ENCODE measurements at places on chromosomes 1 and 21.

DNA sequence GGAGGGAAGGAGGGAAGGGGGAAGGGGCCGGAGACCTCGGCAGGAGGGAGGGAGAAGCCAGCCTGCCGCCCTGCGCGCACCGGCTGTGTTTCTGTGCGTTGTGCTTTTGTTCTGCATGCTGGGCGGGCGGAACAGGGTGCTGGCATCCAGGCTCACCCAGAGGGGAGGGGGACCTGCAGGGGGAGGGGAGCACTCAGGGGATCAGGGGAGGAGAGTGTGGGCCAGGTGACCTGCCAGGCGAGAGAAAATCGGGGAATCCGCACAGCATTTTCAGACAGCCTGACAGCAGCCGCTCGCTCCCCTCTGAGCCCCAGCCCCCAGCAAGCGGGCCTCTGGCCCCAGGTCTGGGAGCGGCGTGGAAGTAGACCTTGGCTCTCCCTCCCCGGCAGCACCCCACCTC is 54.7 kb downstream of the RIPK4 start:
- no peak overlapping the region for H3K4me3 ChIP-seq
- H3K4me1 ChIP-seq: no peaks in the 10 kb centered on the region
- peaks cover 41% of the 10 kb centered on the region for H3K27me3 ChIP-seq
- no peaks in the 10 kb centered on the region for H3K36me3 ChIP-seq
- H3K27ac ChIP-seq: no peak overlapping the region

DNA sequence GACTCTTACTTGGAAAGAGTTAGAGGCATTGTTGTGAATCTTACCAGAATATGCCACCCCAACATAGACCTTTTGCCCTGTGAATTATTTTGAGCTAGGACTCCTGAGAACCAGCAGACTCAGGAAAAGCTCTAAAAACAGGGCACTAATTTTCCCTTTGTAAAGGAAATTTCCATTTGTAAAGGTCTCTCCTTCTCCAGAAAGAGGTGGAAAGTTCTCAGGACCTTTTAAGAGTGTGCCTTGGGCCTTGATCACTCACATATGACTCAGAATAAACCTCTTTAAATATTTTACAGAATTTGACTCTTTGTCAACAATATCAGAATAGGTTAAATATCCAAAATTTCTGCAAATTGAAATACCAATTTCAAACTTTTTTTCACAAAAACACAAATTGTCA is 721.8 kb upstream of the NCAM2 start:
- H3K36me3 ChIP-seq: no peaks in the 10 kb centered on the region
- no peak overlapping the region for H3K27ac ChIP-seq
- DNase-seq: no peak

- no peak for DNase-seq
- H3K4me1 ChIP-seq: peaks cover 26% of the 10 kb centered on the region
- H3K4me3 ChIP-seq: no peak overlapping the region
- no peaks in the 10 kb centered on the region for H3K27me3 ChIP-seq
Measured at GRCh38 chr1:202282025-202282371, 59.7 kb downstream of the UBE2T start.

DNA sequence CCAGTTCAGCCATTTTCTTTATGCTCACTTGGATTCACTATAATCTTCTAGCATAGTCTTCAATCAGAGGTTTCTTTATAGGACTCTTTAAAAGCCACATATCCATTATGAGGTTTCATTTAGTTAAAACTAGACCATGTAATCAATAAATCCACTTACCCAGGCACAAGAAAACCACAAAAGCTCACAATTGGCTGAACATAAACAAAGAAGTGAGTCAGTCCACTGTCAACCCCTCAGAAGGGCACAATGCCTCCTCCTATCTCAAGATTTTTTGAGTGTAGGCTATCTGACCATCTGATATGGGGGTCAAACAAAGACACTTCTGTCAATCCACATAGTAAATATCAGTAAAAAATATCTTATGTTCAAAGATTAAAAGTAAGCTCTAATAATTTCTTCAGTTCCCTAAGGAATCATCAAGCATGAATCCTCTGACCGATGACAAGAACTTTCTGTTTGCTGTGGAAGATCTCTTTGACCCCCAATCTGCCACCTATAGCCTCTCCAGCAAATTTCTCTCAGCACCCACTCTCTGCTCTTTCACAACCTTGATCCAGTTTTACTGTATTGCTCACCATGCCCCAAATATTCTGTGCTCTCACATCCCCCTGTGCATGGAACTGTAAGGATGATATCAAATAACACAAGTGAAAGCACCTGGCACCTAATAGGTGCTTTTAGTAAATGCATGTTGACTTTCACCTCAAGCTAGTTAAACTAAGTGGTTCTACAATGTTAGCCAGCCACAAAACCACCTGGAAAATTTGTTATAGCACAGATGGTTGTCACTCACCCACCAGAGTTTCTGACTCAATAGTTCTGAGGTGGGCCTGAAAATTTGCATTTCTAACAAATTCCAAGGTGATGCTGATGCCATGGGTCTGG is 16.7 kb downstream of the RAB3B start:
- no peaks in the 10 kb centered on the region for H3K4me1 ChIP-seq
- no peak overlapping the region for H3K4me3 ChIP-seq
- H3K27ac ChIP-seq: no peak overlapping the region
- H3K36me3 ChIP-seq: no peaks in the 10 kb centered on the region
- no peak for DNase-seq

DNA sequence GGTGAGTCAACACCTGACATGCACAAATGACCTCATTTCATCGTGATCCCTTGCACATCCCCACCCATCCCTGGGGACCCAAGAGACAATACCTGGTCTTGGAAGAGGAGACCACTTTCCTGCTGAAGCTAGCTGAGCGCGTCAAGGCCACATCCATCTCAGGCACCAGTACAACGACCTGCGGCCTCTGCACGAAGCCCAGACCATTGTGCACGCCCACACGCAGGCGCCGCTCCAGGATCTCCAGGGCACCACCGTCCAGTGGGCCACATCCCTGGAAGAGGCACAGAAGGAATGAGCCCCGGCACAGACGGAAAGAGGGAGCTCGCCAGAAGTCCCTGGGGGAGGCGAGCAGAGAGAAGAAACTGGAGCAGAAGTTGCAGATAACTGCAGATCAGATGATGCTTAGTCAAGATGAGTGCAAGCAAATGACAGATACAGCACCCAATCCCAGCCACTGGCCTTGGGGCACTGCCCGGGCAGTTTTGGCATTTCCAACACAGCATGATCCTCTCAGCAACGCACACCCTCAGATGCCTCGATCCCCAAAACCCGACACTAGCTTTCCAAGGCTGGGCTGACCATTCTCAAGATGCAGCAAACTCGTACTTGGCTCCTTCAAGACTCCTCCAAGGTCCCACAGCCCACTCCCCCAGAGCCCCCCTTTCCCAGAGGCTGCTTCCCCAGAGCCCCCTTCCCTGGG is 44.1 kb downstream of the NPHP4 start:
- no peaks in the 10 kb centered on the region for H3K4me1 ChIP-seq
- no peaks in the 10 kb centered on the region for H3K27me3 ChIP-seq
- H3K4me3 ChIP-seq: no peak overlapping the region
- DNase-seq: peak; percentile 42
- H3K27ac ChIP-seq: no peak overlapping the region

GRCh38 chr1:154714638-154715037 is 106.7 kb upstream of the ADAR start:
- no peaks in the 10 kb centered on the region for H3K27me3 ChIP-seq
- no peak overlapping the region for H3K4me3 ChIP-seq
- H3K27ac ChIP-seq: no peak overlapping the region
- H3K4me1 ChIP-seq: peaks cover 7% of the 10 kb centered on the region

DNA sequence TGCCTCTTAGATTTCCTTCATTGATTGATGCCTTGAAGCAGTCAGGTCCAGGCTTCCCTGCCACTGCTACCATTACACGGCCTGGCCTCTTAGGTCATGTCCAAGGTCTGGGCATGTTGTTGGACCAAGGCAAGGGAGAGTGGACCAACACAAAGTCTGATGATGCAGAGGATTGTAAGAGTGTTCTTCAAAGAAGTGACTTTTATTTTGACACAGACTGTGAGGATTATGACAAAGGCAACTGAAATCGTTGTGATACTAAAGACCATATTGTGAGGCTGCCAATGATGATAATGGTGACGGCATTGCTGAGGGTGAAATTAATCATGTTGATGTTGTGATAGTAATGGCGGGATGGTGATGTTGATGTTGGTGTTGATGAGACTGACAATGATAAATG is 149.5 kb downstream of the GRIK3 start:
- H3K4me3 ChIP-seq: no peak overlapping the region
- H3K36me3 ChIP-seq: no peaks in the 10 kb centered on the region
- H3K27ac ChIP-seq: no peak overlapping the region
- H3K27me3 ChIP-seq: no peaks in the 10 kb centered on the region
- no peak for DNase-seq

DNA sequence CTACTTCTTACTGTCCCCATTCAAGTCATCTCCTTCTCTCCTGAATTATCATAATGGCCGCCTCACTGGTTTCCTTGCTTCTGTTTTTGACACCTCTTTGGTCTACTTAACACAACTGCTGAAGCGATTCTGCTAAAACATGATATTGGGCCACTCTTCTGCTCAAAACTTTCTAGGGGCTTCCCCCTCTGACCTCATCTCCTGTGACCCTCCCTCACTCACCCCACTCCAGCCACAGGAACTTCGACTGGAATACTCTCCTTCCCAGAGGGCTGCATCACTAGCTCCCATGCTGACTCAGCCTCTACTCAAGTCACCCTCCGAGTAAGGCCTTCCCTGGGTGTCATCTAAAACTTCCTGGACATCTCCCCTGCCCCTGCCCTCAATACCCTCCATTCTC is 35.7 kb downstream of the NRIP1 start:
- no peak overlapping the region for H3K27ac ChIP-seq
- no peaks in the 10 kb centered on the region for H3K36me3 ChIP-seq
- no peak for DNase-seq
- H3K4me3 ChIP-seq: no peak overlapping the region
- H3K4me1 ChIP-seq: peaks cover 5% of the 10 kb centered on the region

DNA sequence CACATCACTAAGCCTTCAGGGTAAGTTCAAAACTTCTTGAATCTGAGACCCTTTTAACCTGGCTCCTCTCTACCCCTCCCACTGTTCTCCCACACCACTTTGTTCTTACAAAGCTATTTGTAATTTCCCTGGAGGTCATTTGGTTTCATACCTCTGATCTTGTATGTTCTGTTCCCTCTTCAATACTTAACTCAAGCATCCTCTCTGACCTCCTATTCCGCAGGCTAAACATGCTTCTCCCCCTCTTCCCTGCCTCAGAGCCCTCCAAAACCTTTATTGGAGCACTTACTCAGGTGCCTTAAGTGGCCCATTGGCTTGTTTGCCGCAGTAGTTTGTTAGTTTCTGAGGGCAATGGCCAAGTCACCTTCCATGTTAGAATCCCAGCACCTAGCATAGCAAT is 54.8 kb downstream of the SSX2IP start:
- no peaks in the 10 kb centered on the region for H3K4me1 ChIP-seq
- no peaks in the 10 kb centered on the region for H3K27me3 ChIP-seq
- DNase-seq: no peak
- H3K27ac ChIP-seq: no peak overlapping the region

DNA sequence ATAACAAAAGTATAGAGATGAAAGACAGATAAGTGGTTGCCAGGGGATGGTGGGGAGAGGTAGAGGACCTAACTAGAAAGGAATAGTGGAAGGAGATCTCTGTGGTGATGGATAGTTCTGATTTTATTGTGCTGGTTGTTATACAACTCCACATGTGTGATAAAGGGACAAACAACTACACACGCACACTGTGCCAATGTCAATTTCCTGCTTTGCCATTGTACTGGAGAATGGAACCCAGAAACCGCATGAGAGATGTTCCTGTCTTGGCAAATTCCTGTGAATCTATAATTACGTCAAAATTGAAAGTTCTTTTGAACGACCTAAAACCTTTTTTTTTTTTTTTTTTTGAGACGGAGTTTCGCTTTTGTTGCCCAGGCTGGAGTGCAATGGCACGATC is 11.0 kb downstream of the TNFRSF9 start:
- no peak overlapping the region for H3K4me3 ChIP-seq
- H3K4me1 ChIP-seq: no peaks in the 10 kb centered on the region
- H3K36me3 ChIP-seq: no peaks in the 10 kb centered on the region
- DNase-seq: no peak

DNA sequence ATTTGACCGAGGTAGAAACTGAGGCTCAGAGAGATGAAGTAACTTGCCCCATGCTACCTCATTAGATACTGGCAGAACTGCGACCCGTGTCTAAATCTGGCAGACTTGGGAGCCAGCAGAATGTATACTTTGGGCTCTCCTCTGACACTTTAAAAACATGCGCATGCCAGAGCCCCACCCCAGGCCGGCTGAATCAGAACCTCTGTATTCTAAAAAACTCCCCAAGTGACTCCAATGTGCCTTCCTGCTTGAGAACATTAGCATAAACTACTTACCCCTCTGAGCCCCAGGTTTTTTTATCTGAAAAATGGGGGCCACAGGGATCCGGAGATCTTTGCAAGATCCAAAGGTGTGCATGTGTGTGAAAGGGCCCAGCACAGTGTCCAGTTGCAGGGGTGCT is 344.7 kb upstream of the USP24 start:
- H3K4me1 ChIP-seq: no peaks in the 10 kb centered on the region
- no peak overlapping the region for H3K27ac ChIP-seq
- DNase-seq: no peak
- H3K36me3 ChIP-seq: no peaks in the 10 kb centered on the region

DNA sequence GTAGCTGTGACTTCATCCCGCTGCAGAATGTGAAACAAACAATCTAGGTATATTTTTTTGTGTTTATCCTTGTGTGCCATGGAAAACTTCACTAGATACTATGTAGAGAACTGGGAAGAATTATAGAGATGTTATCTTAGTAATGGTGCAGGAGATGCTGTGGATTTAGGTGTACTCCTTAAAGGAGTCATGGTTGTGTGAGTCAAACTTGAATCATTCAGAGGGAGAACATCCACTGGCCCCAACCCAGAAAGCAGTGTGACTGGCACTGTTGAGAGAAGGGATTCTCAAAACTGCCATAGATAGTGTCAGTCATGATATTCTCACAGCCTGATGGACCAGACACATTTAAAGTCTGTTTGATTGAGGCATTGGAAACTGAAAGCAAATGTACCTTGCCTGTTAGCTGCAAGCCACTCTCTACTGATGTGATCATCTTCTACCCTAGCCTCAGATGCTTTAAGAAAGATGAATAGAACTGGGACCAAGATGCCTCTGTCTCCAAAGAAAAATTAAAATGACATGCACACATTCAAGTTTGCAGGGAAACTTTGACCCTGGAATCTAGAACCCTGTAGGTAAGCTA is 754.6 kb downstream of the MRPL39 start:
- DNase-seq: no peak
- no peaks in the 10 kb centered on the region for H3K36me3 ChIP-seq
- H3K27ac ChIP-seq: no peak overlapping the region
- H3K4me1 ChIP-seq: no peaks in the 10 kb centered on the region

DNA sequence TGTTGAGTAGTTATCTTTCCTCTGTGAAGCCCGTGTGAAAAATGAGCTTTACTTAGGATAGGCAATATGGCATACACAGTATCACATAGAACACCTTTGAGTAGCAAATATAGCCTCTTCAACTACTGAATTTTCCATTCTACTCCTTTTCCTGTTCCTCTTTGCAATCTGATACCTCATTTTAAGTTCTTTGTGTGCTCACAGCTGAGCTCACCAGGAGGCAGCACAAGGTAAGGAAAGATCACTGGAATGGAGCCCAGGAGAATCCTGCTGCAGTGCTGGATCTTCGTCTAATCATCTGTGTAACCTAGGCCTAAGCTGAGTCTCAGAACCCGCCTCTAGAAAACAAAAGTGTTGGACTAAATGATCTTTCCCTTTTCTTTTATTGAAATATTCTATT is 171.0 kb downstream of the LRRC40 start:
- no peaks in the 10 kb centered on the region for H3K4me1 ChIP-seq
- H3K27ac ChIP-seq: no peak overlapping the region
- DNase-seq: no peak
- no peaks in the 10 kb centered on the region for H3K36me3 ChIP-seq
- H3K27me3 ChIP-seq: no peaks in the 10 kb centered on the region

- peaks cover 18% of the 10 kb centered on the region for H3K36me3 ChIP-seq
- DNase-seq: no peak
- H3K27me3 ChIP-seq: no peaks in the 10 kb centered on the region
- H3K4me3 ChIP-seq: peak overlapping the region; percentile 40
Measured at GRCh38 chr1:32361308-32361673, 994 bp downstream of the FAM229A start.

Data from upper lobe of right lung (tissue), 1 donor.